Neural cell (in vitro differentiated cells): ENCODE measurements at places on chromosomes 1 and 21. TPM values are rescaled to one million over a fixed set of nuclear protein-coding genes. Genes with fewer than 3 reads are reported as not detected.

CFAP107 gene
- polyA plus RNA-seq, result not detected in 2 replicates

KCNH1 gene
- polyA plus RNA-seq, result 2.3 and 3.9 TPM in 2 replicates

S1PR1 gene
- 0.44 TPM in 1 of 2 replicates, not detected in the other for polyA plus RNA-seq

BARHL2 gene
- not detected in 2 replicates for polyA plus RNA-seq

GNAT2 gene
- 1.5 TPM in 1 of 2 replicates, not detected in the other for polyA plus RNA-seq

CD46 gene
- 351 and 393 TPM in 2 replicates for polyA plus RNA-seq

DDOST gene
- polyA plus RNA-seq, result 177 and 216 TPM in 2 replicates

SKI gene
- polyA plus RNA-seq, result 4.1 and 4.9 TPM in 2 replicates

USP33 gene
- 247 and 267 TPM in 2 replicates for polyA plus RNA-seq
